ENCODE measurements at places on chromosomes 1 and 21.

- no peak for DNase-seq
Measured at GRCh38 chr1:171636141-171636540, 14.1 kb downstream of the MYOCOS start.

DNA sequence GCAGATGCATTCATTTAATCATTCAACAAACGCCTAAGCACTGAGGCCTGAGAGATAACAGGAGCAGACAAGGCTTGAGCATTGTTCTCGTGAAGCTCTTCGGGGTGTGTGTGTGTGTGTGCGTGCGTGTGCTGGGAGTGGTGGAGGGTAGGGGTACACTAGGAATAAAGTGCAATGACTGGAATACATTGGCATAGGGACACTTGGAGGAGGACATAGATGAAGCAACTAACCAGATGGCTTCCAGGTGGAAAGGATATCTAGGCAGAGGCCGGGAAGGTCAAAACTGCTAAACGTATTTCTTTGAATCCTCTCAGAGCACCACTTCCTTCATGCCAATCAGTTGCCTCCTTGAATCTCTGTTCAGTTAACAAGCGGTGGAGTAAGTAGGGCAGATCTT lies 92.6 kb downstream of the TPR start:
- no peak for DNase-seq

DNA sequence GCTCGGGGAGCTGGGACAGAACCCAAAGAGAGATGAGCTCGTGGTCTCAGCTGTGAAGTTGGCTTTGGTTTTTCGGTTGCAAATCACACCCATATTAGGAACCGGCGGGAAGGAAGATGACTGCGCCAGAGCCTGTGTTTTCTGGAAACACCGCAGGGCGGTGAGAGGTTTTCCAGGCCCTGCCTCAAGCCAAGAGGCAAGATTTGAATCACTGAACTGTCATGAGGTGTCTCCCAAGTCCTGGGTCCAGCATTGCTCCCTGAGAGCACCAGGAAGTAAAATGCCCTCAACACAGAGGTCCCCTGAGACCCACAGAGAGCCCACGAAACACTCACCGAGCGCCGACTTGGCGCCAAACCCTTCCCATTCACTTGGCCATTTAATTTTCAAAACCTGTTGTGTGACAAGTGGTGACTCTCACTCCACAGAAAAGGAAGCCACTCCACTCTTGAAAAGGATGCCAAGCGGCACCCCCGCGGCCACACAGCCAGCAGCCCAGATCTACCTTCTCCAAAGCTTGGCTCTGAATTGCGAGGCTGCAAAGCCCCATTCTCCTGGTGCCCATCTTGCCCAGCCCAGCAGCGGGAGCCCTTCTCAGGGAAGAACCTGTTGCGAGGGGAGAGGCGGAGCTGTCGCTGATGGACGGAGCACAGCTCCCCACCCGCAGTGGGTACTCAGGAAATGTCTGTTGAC lies 99.0 kb upstream of the RUNX3 start:
- DNase-seq = no peak

- DNase-seq = no peak
Measured at GRCh38 chr1:3736131-3736561, 16.1 kb upstream of the CCDC27 start.

DNA sequence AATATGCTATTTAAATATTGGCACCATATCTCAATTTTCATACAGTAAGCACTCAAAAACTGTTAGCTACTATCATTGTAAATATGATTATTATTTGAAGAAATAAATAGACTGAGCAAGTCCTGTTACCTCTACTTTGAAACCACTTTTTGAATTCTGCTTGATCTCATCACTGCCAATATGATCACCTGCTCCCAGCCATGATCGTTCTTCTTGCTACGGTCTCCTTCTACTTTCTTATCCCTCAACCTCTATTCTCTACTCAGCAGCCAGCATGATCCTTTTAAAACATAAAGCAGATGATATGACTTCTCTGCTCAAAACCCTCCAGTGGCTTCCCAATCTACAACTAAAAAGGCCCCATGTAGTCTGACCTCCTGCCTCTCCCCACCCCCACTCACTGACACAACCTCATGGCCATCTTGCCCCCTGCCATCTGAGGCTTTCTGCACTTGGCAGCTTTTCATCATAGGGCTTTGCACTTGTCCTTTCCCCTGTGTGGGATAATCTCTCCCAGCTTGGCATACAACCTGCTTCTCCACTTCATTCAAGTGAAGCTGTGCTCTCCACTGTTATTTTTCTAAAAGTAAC lies 27.2 kb downstream of the CD34 start:
- DNase-seq = no peak

- no peak for DNase-seq
Measured at GRCh38 chr1:119959268-119960220, 63.2 kb upstream of the ADAM30 start.

DNA sequence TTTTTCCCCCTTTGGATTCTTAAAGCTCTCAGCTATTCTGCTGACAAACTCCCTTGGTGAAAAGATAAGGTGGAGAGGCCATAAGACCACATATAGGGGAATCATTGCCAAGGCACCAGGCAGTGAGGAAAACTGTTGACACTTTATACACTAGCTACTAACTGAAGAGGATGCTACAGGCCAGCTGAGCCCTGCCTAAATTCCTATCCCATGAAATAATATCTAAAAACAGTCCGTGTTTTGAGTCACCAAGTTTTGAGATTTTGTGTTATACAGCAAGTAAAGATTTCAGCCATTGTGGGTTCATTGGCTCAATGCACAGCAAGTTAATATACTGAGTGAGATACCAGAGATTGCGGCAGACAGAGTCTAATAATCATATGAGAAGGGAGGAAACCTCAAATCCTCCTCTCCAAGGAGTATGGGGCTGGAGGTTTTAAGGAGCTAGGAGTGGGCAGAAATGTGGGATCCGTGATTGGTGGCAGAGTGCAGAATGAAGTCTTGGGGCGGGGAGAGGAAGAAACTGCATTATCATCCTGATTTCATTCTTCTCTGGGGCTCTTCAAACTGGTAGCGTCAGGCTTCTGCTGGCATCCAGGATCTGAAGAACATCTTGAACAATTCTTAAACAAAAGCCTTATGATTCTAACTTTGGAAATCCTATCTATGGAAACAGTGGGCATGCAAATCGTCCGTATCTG lies 9.2 kb downstream of the CLDN8 start:
- DNase-seq = no peak

- DNase-seq = no peak
Measured at GRCh38 chr1:7529917-7530316, 241.2 kb upstream of the VAMP3 start.

DNA sequence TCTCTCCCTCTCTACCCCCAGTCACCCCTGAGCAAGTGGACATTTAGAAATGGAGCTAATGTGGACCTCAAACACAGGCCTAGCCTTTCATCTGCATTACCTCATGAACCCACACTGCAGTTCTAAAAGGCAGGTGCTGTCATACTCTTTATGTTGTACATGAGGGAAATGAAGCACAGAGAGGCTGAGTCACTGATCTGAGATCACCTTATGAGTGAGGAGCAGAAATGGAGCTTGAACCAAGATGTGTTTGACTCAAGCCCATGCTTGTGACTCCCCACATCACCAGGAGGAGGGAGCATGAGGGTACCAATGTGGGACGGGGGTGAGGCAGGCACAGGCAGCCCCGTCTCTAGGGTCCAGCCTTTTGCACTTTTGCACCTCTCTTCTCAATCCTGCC lies 702.8 kb downstream of the PTPRU start:
- no peak for DNase-seq

GRCh38 chr1:44013949-44014348 lies 17.3 kb downstream of the SLC6A9 start:
- DNase-seq = no peak

DNA sequence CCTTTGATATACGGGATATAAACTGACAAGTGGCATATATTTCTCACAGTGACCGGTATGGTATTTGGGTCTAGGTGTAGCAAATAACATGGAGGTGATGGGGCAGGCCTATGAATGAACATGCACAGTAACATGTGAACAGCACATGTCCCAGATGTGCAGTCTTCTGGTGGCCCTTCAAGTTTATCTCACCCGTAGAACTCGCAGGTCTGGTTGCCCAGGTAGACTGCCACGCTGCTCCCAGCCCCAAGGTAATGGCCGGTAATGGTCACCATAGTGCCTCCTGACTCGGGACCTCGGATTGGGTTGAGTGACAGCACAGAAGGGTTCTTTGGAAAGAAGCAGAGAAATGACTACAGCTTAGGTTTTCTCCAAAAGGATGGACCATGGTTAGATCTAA lies 141.2 kb upstream of the CD34 start:
- DNase-seq = no peak

DNA sequence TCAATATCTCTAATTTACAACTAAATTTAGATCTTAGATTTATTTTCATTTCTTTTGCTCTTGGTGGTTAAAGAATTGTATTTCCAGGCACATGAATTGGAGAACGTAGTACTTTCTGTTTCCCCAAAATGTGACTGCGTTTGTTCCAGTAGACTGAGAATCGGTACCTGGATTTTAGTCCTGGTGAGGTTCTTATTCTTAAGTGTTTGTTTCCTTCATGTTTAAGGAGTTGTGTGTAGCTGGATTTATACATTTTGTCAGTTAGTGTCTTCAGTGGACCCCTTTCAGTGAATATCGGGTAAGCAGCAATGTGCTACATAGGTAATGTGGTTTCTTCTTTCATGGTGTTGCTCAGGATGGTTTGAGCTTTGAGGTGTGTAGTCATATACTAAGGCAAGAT lies 6.8 kb downstream of the MIER1 start:
- DNase-seq = no peak

DNA sequence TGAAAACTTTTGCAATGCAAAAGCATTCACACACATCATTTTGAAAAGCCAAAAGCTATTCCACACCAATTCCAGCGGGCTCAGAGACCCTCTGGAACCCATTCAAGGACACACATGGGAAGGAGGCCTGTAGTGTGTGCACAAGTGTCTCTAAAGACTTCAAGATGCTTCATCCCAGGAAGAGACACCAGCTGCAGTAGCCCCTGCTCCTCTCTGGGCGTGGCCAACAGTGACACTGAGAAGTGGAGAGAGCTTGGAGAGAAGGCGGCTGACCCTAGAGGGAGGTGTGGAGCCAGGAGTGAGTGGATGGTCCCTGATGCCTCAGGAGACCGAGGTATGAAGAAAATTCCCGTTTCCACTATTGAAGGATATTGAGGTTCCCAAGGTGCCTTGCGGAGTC lies 14.9 kb upstream of the TNNI1 start:
- no peak for DNase-seq

DNA sequence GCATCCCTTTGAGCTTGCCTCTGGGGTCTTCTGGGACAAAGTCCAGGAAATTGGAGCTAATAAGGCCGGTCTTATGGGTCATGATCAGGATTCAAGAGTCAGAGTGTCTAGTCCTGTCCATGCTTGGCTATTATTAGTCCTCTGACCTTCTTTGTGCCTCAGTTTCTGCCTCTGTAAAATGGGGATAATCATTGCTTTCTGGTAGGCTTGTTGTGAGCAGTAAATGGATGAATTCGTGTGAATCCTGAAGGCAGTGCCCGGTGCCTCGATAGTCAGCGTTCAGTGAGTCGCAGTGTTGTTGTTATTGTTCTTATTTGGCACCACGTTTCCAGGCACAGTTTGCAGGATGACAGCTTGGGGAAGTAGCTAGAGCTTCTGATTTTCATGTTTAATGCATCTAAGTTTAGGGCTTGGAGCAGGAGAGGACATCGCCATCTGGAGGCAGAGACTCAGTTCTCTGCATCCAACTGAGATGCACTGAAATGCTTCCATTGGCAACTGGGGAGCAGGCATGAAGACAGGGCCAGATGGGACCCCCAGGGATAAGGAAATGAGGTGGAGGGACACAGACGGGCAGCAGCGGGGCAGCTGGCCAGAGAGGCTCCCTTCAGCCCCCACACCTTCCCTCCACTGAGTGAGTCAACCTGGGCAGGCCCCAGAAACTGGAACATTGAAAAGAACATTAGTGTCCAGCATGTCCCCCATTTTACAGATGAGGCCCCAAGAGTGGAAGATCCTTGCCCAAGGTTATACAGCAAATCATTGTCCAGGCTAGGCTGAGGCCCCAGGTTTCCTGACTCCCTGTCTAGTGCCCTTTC lies 160.3 kb downstream of the PTPRU start:
- DNase-seq = no peak

DNA sequence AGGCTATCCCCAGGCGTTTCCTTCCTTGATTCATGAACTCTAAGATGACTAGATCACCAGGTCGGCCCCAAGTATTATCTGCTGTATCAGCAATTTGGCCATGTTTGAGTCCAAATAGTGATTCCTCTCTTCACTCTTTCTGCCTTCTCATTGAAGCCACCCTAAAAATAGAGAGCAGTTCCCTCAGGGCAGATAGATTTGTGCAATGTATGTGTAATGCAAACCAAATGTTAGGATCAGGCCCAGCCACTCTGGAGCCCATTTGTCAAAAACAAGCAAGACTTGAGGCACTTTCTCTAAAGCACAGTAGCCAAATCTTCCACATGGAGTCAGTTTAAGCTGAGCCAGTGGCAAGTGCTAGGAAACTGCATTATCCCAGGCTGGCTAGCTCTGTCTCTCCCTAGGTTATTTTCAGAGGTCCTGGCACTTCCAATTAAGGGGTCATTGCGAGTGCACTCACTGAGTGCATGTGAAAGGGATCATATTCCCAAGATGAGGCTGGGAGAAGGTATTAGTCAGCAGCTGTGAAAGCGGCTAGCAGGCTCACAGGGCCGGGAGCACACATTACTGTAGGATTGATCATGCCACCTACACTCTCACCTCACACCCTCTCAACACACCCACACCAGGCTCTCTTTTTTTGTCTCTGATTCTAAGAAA lies 97.9 kb upstream of the RAB3GAP2 start:
- DNase-seq = no peak

DNA sequence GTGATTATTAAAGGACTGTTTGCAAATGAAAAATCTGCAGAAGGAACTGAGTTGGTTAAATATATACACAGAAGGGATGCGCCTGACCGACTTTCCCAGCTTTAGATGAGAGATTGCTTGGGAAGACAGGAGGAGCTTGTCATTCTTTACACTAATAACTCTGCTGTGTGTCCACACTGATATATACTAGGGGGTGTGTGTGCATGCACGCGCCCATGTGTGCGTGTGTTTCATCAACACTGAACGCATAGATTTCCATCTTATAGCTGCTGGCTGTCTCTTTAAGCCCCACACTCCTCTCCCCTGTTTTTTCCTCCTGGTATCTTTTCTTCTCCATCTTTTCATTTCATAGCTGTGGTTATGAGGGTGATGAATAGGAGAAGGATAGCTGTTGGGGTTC lies 6.9 kb upstream of the KAZN start:
- DNase-seq = no peak
